Kasumi-1 (cell line): ENCODE measurements at places on chromosomes 11 and 22.
A peak's percentile ranks its signal among the peaks of the same experiment; 100 is the strongest.

DNA sequence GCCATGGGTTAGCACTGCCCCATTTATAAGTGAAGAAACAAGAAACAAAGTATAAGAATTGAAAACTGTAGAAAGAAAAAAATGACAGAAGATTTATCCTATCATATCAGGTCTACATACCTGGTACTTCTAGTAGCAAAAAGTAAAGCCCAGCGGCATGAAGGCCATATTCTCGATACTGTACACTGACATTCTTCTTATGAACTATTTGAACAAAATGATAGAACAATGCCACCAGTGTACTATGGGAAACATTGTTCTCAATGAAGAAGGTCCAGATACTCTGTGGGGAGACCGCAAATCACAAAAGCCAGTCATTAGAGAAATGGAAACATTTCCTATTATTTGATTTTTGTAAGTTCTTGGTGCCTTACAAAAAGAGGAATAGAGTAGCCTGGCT, 7.0 kb downstream of the NCAPD3 start:
- no peak for DNase-seq

DNA sequence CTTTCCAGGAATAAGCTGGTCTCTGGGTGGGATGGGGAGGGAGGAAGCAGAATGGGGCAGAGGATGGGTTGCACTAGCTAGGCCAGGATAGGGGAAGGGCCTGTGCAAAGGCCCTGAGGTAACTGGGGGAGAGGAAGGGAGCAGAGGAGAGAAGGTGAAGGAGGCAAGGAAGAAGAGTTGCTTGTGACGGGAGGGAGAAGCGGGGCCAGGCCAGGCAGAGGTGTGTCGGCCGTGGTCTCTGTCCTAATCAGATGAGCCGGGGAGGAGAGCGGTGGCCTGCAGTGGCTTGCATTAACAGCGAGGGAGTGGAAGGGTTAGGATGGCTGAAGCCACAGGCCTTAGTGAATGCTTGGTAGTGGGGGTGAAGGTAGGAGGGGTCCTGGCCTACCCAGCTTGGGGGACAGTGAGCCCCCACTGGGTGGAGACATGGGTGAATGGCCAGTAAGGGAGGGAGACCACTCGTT, 6.0 kb upstream of the DERL3 start:
- no peak for DNase-seq

DNA sequence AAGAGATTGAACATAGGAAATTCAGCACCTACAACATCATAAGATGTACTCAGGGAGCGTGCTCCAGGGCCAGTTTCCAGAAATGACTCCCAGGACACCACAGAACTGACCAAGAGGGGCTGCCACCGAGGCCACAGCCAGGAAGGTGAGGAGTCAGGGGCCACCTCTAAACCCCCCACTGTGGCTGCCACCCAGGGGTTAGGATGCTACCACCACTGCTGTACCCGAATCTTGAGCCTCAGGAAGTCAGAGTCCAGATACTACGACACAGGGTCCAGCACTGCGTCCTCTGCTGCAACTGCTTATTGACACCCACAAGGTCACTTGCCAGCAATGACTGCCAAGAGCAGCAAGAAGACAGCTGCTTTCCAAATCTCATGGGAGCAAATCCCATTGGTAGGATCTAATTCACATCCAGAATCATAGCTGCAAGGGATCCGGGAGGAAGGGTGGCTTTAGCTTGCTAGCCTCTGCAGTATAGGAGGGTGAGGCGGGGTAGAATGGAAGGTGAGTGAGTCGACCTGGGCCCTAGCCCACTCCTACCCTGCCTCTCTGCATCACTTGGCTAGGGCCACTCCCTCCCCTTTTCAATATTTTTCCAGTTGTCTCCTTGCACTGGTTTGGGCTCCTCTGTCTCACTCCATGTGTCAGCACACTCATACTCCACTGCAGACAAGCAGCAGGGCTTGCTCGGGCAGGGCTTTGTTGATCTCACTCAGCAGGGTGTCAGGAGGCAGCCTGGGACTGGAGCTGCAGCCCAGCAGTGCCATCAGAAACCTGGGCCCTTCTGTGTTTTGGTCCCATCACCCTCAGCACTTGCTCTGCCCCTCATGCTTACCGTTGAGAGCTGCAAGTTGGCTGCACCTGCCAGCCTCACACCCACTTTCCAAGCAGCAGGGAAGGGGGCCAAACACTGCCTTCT, 18.1 kb upstream of the CYTH4 start:
- no peak for DNase-seq

DNA sequence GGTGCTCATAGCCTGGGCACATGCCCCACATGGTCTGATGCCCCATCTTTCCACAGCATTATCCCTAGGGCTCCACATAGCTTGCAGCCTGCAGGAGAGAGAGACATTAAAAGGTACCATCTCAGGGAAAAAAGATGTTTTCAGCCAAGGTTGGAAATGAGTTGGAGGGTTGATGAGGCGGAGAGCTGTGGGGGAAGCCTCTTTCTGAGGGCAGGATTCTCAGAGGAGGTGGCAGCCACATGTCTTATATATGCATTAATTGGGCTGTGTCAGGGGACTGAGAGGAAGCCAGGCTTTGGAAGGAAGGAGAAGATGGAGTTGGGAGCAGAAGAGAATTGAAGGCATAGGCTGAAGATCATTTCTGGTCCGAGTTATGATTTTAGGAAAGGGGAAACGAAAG, 57.8 kb downstream of the CEP164 start:
- no peak for DNase-seq

- no peak for DNase-seq
Observed at GRCh38 chr11:12540913-12541582, 133.2 kb upstream of the TEAD1 start.

GRCh38 chr11:62843466-62843865, 4.1 kb upstream of the WDR74 start:
- no peak for DNase-seq

DNA sequence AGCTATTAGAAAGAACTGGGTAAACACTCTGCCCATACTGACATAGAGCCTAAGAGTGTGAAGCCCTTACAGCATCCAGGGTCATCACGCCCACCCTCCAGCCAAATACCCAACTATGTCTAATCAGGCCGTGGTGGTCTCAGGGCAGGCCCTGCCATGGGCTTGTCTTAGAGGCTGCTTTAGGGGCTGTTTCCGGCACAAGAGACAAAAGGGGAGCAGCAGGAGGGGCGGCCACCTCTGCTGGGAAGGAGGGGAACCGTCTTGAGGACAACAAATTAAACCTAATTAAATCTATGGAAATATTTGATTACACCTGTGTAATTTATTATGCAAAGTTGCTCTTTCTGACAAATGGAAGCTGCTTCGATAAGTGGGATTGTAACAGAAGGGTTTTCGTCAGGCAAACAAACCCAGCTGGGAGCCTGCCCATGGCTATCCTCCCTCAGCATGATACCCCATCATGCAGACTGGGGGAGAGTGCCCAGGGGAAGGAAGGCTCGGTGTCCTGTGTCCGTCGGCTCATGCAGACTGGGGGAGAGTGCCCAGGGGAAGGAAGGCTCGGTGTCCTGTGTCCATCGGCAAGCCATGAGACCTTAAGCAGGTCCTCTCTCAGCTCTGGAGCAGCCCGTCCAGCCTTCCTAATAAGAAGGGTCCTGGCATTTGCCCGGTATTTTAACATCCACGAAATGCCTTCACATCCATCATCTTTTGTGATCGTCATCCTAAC, 163.6 kb upstream of the B3GAT1 start:
- DNase-seq, result no peak

GRCh38 chr11:10375280-10375971, 70.6 kb downstream of the ADM start:
- DNase-seq, result no peak

DNA sequence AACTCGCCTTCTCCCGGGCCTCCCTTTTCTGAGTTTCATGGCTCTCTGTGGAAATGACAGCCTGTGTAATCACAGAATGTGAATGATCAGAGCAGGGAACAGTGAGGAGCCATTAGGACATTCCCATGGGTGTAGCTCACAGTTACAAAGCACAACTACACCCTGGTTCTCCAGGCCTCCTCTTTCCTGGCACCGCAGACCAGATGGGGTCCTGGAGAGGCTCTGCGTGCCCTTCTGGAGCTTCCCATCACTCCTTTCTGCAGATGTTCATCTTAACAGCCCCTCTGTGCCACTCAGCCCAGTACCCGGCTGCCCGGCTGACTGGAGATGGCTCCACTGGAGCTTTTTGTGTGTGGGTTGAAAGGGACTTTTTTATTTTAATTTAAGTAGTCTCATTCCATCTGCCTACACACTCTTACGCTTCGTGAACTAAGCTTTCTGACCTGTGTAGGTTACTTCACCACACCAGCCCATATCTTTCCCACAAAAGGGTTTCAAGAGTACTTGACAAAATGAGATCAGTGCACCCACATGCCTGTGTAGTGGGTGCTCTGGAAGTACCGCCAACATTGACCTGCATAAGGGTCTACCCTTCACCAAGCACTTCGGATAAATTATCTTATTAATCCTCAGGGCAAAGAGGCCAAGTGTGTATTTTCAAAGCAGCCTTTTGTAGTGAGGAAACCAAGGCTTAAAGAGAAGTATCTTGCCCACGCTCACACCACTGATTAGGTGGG, 29.8 kb downstream of the SREBF2 start:
- DNase-seq, result no peak

GRCh38 chr11:39690856-39691255, 1768.6 kb downstream of the LRRC4C start:
- no peak for DNase-seq

GRCh38 chr11:19604679-19605375, 107.8 kb upstream of the NAV2 start:
- DNase-seq, result no peak

- no peak for DNase-seq
Observed at GRCh38 chr22:24054356-24054755, 43.3 kb downstream of the CABIN1 start.

GRCh38 chr11:22466809-22467208, 128.6 kb downstream of the SLC17A6 start:
- DNase-seq, result no peak

DNA sequence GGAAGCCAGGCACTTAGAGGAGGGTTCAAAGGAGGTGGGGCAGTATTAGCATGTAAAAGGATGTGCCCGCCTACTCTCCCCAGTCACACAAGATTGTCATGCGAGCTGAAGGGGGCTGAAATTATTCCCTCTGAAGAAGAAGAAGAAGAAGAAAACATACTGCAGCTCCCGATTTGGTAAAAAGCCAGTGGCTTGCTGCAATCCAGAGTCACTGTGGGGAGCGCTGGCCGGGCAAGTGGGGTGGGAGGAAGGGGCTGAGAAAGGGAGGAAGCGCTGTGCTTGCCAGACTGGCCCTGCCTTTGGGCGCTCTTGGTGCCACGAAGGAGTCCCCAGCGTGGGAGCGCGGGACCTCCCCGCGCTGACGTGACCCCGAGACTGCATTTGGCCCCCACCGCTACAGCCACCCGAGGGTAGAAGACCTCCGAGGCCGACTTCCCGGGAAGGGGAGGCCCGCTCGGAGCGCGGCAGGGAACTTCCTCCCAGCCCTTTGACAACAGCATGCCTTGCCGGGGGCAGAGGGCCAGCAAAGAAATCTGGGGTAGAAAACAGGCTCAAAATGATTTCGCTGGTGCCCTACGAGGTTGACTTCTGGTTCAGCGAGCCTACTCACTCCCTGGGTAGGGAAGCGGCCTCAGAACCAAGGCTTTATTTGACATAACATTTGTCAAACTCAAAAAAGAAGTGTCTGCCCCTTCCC, 906.3 kb downstream of the DLG2 start:
- peak; percentile 15 for DNase-seq

DNA sequence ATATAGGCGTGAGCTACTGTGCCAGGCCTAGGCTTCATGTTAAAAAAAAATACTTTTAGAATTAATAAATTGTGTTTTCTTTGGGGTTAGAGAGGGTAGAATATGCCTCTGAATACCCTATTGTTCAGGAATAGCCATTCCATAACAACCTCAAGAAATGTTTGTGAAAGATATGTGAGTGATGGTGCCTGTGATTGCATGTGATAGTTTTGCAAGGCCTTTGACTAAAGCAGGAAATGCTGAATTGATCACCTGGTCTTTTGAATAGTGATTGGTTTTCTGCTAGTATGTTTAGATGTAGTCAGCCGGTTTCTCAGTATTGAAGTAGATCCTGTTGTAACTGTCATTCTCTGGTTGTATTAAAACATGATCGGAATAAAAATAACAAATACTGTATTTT, 73.4 kb downstream of the UVRAG start:
- DNase-seq, result no peak

GRCh38 chr11:27296497-27296896, 66.5 kb downstream of the CCDC34 start:
- peak; percentile 71 for DNase-seq

GRCh38 chr22:32748509-32748908, 53.0 kb upstream of the TIMP3 start:
- DNase-seq, result no peak

DNA sequence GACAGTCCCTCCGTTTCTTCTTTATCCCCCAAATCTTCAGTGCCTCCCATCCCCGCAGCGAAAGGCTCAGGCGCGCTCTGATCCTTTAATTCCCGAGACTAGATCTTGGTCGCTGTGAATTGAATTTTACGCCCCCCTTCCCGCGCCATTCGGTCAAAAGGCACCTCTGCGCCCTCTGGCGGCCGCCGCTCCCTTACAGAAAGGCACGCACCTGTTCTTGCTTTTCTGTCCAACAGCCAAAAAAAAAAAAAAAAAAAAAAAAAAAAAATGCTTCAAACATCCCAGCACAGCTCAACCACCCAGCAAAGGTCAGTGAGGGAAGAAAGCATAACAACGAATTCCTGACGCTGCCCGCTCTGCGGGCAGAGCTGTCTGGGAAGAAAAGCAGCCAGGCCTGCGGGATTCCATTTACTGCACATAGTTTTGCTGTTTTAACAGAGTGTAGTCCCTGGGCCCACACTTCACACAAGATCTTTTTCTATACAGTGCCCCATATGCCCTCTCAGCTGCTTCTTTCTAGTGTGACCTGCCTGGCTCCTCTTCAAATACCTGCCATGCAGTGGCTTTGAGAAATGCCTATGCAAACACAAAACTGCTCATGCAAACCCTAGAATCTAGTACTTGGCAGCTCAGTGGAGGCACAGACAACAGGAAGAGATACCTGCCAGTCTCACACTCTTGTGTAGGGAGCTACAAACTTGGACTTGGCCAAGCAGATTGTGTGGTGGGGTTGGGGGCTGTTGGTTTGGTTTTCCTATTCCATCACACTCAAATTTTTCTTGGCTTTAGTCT, 1.3 kb upstream of the ESAM start:
- peak; percentile 61 for DNase-seq

DNA sequence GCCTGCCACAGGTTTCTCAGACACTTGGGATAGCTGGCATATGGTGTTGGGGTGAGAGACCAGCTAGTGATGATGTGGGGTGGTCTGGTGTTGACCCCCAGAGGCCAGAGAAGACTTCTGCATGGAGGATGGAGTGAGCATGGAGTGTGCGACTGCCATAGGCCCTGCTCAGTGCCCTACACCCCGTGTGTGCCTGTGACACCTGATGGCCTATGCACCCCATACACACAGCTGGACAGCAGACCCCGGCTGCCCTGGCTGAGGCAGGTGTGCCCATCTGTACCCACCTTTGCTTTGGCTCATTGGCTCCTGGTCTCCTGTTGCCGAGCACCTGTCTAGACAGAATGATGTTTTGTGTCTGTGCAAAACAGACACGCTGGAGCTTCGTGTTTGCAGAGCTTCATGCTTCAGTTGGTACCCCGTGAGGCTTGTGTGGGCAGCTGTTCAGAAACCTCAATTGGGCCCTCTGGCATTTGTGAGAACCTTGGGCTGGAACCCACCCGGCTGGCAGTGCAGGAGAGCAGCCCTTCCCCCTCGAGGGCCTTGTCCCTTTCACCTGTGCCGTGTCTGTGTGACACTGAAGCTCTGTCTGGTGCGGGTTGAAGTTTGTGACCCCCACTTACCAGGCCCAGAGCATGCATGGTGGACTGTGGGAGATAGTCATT, 27.6 kb downstream of the BCR start:
- DNase-seq, result no peak

- no peak for DNase-seq
Observed at GRCh38 chr11:113562981-113563461, 87.8 kb upstream of the DRD2 start.
